ENCODE measurements at places on chromosomes 16 and 17.

DNA sequence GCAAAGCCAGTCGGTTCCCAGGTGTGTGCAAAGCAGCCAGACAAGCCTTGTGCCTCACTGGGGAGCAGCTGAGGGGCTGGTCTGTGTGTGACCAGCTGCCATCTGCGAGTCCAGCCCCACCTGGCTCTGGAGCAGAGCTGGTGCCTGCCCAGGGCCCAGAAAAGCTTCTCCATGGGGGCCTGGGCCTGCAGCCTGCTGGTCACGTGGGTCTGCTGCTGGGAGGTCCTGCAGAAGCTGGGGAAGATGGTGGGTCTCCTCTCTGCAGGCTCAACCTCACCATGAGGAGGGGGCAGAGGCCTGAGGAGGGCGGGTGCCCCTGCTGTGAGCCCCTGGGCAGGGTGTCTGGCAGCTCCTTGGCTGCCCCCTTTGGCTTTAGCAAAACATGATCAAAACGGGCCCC is 71.9 kb downstream of the ENGASE start:
- DNase-seq = no peak

DNA sequence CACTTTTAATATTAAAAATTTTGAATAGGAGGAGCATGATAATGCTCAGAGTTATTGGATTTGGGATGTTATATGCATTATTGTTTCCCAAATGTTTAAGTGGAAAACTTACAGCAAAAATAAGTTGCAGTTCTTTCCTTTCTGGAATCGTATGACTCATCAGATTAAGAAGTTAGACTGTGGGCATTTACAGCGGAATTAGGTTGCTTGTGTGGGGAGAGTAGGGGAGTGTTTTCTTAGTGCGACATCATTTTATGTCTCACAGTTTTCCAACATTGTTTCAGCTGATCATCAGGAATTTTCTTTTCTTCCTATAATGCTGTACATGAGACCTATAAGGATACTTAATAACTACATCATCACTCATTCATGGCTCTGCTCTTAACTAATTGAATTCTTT is 1631.8 kb downstream of the CDH8 start:
- peak; percentile 15 for DNase-seq

GRCh38 chr17:80931421-80932265 is 60.0 kb upstream of the CHMP6 start:
- DNase-seq = peak; percentile 89

- no peak for DNase-seq
Observed at GRCh38 chr16:19127205-19127604, 13.4 kb downstream of the ITPRIPL2 start.

DNA sequence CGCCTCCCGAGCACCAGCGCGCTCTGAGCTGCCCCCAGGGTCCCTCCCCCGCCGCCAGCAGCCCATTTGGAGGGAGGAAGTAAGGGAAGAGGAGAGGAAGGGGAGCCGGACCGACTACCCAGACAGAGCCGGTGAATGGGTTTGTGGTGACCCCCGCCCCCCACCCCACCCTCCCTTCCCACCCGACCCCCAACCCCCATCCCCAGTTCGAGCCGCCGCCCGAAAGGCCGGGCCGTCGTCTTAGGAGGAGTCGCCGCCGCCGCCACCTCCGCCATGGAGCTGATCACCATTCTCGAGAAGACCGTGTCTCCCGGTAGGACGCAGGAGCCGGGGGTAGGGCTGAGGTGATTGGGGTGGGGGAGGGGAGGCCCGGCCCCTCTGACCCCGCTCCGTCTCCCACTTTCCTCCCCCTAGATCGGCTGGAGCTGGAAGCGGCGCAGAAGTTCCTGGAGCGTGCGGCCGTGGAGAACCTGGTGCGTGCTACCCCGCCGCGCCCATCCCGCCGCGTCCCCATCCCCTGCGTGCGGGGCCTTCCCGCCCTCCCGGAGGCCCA is 329 bp downstream of the KPNB1 start:
- DNase-seq = no peak

GRCh38 chr17:9801505-9801904 is 10.1 kb upstream of the DHRS7C start:
- no peak for DNase-seq

GRCh38 chr16:55506083-55506482 is 2.8 kb upstream of the LPCAT2 start:
- DNase-seq = no peak

- DNase-seq = no peak
Observed at GRCh38 chr16:30559690-30560089, 1.5 kb upstream of the ZNF764 start.

DNA sequence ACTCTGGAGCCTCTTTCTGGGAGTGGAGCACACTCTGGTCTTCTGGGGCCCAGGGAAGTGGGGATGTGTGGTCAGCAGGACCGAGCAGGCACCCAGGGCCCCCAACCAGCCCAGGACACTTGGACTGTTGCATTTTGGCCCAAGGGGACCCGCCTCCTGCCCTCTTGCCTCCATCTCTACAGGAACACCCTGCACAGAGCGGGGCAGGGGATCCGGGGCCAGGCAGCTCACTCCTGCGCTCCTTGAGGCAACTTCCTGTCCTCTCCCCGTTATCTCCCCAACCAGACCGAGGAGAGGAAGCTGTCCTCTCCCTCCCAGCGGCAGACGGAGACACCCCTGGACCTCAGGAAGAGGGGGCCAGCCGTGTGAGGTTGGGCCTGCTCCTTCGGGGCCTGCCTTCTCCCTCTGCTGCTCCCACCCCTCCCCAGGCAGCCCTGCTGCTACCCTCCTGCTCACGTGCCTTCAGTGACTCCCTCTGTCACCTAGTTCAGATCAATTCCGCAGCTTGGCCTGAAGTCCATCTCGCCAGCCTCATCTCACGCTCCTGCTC is 10.0 kb upstream of the ATP2A3 start:
- DNase-seq = no peak

- no peak for DNase-seq
Observed at GRCh38 chr16:65737831-65738230, 616.0 kb upstream of the CDH11 start.

GRCh38 chr17:40344421-40345160 is 19.9 kb downstream of the GJD3 start:
- DNase-seq = no peak

DNA sequence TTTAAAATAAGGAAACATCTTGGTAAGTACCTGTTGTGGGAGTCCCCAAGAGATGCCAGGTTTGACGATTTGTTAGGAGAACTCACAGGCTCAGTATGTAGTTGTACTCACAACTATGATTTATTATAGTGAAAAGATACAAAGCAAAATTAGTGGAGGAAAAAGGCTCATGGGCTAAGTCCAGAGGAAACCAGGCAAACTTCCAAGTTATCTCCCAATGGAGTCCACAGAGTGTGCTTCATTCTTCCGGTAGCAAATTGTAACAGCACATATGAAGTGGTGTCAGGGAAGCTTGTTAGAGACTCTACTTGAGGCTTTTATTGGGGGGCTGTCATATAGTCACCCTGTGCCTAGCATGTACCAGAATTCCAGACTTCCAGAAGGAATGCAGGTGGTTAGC is 2.3 kb downstream of the DDX19A start:
- peak; percentile 11 for DNase-seq

DNA sequence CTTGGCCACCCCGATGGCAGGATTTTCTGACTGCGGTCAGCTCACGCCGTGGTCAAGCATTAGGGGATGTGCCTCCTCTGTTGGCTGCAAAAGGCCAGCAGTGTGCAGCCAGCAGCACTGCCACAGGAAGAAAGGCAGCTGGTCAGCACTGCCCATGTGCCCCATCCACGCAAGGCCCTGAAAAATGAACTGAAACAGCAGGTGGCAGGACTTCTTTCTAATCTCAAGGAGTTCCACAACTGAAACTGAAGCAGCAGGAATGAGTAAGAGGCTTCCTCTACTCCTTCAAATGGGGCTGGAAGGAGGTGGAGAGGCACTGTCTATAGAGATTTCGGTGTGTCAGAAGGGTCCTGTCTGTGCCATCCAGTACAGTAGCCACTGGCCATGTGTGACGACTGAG is 3.2 kb downstream of the ZNF500 start:
- DNase-seq = no peak

DNA sequence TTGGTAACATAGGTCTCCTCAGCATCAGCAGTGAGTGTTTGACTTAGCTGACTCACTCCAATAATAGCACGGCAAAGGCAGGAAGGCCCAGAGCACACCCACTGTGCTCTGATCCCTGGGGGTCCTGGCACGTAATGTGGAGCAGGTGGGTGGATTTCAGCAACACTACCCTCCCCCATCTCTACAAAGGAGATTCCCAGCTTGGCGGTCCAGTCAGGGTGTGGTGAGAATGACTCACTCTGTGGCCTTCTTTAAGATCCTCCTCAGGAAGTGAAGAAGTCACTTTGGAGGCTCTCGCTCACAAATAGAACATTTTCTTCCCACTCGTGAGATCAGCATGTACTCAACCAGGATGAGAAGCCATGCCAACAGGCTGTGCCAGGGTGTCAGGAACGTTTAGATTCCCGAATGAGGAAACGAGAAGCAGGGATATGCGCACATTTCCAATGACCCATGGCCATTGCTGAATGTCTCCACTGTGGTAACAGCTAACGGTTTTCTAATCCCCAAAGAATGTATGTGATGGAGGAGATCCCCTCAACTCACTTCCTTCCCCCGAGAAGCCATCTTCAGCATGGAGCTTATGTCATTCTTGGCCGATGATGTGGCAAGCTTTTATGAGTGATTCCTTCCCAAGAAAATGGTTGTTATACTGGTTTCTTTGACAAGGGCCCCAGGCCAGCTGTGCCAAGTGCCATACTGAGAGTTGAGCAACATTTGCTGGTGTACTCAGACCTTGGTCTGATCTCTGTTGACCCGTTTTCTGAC is 365.2 kb downstream of the C16orf95 start:
- peak; percentile 99 for DNase-seq

DNA sequence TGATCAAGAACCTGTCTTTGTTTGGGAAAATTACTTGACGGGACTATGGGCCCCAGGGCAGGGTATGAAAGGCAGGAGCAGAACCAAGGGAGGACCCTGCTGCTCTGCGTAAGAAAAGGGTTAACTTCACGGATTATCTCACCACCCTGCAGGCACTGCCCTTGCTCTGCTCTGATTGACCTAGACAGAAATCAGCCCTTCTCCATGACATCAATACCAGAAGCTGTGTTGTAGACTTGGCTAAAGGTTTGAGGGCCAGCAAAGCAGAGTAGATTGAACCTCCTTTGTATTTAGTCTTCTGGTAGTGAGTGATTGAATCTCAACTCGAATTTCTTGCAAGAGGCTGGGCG is 52.9 kb upstream of the ETV4 start:
- DNase-seq = no peak

- DNase-seq = peak; percentile 11
Observed at GRCh38 chr17:63095879-63096278, 129.8 kb downstream of the TANC2 start.

DNA sequence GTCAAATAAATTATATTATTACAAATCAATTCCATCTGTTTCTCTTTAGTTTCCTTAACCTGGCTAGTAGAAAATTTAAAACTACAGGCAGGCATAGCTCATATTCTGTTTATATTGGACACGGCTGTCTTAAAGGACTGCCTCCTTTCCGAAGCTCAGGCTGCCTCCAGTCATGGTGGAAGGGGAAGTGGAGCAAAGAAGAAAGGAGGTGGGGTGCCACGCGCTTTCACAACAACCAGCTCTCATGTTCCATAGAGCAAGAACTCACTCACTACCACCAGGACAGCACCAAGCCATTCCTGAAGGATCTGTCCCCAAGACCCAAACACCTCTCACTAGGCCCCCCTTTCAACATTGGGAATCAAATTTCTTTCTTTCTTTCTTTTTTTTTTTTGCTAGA is 149.3 kb upstream of the KCNJ18 start:
- no peak for DNase-seq

- no peak for DNase-seq
Observed at GRCh38 chr17:48725288-48726064, 2.5 kb downstream of the PRAC2 start.

DNA sequence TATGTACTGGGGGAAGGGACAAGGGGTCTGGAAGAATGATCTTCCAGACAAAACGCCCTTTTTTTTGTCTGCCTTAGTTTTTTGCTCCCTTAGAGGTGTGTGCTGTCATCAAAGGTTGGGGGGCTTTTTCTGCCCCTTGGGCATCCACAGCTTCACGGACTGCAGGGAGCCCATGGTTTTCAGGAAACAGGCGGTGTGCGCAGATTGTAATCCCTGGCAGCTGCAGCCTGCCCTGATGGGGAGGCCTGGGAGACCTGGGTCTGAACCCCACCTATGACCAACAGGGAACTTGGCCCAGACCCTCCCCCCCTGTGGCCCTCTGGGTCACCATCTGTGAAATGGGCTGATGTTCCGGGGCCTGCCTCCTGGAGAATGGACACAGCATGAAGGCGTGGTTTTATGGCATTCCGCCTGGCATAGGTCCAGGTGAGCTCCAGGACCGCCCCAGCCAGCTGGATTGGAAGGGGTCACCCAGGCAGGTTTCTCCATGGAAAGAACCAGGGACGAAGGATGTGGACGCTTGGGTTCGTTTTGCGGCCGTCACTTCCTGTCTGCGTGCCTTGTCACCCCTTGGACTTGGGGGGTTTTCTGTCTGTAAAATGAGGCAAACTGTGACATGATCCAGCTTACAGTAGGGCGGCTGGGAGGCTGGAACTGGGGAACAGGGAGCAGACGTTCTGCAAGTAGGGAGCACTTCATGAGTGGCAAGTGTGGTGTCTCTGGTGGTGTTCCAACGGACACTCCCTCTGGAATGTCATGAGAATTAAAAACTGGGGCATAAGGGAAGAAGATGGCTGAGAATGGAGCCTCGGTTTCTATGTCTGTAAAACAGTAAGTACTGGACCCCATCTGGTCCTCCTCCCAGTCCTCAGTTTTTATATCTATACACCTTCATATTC is 1.5 kb downstream of the CPNE2 start:
- no peak for DNase-seq

GRCh38 chr16:89860747-89861304 is 12.6 kb upstream of the TCF25 start:
- DNase-seq = peak; percentile 25

- DNase-seq = peak; percentile 92
Observed at GRCh38 chr16:55495616-55496289, 13.1 kb upstream of the LPCAT2 start.

- DNase-seq = no peak
Observed at GRCh38 chr16:80705596-80705995, 98.8 kb downstream of the CDYL2 start.

DNA sequence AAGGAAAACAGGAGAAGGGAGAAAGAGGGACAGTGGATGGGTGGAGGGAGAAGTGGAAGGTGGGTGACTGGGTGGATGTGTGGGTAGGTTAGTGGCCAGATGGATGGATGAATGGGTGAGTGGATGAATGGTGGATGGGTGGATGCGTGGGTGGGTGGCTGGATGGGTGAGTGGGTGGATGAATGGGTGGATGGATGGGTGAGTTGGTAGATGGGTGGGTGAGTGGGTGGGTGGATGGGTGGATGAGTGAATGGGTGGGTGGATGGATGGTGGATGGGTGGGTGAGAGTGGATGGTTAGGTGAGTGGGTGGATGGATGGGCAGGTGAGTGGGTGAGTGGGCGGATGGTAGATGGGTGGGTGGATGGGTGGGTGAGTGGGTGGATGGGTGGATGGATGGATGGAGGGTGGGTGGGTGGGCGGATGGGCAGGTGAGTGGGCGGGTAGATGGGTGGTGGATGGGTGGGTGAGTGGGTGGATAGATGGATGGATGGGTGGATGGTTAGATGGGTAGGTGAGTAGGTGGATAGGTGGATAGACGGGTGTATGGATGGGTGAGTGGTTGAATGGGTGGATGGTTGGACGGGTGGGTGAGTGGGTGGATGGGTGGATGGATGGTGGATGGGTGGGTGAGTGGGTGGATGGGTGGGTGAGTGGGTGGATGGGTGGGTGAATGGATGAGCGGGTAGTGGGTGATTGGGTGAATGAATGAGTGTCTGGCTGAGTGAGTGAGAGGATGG is 702 bp upstream of the MARVELD3 start:
- no peak for DNase-seq
